A172 (cell line): ENCODE measurements at places on chromosomes 12 and 14. TPM values are rescaled to one million over a fixed set of nuclear protein-coding genes. Genes with fewer than 3 reads are reported as not detected.

DNA sequence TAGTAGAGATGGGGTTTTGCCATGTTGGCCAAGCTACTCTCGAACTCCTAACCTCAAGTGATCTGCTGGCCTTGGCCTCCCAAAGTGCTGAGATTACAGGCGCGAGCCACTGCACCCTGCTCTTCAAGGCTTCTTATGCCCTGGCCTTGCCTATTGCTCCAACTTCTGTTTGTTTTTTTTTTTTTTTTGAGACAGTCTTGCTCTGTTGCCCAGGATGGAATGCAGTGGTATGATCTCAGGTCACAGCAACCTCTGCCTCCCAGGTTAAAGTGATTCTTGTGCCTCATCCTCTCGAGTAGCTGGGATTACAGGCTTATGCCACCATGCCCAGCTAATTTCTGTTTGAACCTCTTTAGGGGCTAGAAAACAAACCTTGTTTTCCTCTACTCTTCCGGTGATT, 6.0 kb upstream of the ABCD4 start:
- no peak for DNase-seq

GRCh38 chr14:59067127-59067894, 121.2 kb upstream of the DAAM1 start:
- no peak for DNase-seq

GRCh38 chr14:21241218-21241819, 27.9 kb downstream of the HNRNPC start:
- DNase-seq: no peak

GRCh38 chr12:95277139-95277538, 59.5 kb downstream of the VEZT start:
- DNase-seq: peak; percentile 46

DNA sequence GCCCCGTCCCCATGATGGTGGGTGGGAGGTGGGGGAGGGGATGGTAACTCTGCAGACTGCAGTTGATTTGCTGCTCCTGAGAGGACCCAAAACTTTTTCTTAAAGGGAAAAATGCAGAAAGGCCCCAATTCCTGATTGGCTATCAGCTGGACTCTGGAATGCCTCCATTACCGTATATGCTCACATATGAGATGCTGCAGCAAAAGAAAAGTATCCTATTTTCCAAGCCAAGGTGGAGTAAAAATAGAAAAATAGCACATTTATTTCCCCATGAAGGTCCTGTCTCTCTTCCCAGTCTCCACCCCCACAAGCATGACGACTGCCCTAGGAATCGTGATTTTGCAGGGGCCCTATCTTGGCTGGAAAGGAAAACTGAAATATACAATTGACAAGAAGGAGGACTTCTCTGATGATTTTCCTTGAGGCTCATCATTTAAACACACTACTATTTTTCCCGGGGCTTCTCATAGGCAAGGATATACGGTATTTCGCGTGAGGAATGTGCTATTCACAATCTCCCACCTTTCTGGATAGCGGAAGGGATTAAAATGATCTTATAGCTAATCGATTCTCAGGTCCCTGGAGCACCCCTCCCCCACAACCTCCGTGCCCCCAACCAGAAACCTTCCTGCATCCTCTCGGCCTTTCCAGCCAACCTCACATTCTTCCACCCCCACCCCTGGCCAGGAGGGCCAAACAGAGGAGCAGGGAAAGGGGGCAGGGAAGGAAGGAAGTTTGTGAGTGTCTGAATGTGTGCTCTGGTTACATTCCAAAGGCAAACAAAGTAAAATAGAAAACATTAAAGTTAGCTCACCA, 138.9 kb upstream of the CCND2 start:
- DNase-seq: no peak

DNA sequence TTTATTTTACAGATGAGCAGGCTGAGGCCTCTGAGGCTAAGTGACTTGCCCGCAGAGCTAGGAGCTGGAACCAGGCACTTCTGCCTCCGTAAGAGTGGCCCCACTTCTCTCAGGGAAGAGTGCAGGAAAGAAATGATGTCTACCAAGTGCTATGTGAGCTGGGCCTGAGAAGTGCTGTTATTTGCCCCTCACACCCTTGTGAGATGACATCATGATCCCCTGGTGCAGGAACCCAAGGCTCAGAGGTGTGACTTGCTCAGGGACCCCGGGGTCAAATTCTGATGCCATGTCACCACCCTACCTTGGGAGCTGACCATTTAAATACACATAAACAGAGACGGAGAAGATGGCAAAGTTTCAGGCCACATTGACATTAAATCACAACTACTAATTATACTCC, 63.7 kb upstream of the DDX11 start:
- no peak for DNase-seq

- no peak for DNase-seq
Measured at GRCh38 chr12:51244269-51244668, 5.6 kb downstream of the DAZAP2 start.

- DNase-seq: no peak
Measured at GRCh38 chr14:21084396-21084795, 14.1 kb downstream of the ZNF219 start.

SCNN1A gene
- total RNA-seq: 0.07 and 2.9 TPM in 2 replicates
